Stimulated activated CD4-positive, alpha-beta T cell treated with anti-CD3 and anti-CD28 coated beads, TNF-alpha, amount 100 ng/mL, for 4 hours (primary cell): ENCODE measurements at places on chromosomes 16 and 17.

DNA sequence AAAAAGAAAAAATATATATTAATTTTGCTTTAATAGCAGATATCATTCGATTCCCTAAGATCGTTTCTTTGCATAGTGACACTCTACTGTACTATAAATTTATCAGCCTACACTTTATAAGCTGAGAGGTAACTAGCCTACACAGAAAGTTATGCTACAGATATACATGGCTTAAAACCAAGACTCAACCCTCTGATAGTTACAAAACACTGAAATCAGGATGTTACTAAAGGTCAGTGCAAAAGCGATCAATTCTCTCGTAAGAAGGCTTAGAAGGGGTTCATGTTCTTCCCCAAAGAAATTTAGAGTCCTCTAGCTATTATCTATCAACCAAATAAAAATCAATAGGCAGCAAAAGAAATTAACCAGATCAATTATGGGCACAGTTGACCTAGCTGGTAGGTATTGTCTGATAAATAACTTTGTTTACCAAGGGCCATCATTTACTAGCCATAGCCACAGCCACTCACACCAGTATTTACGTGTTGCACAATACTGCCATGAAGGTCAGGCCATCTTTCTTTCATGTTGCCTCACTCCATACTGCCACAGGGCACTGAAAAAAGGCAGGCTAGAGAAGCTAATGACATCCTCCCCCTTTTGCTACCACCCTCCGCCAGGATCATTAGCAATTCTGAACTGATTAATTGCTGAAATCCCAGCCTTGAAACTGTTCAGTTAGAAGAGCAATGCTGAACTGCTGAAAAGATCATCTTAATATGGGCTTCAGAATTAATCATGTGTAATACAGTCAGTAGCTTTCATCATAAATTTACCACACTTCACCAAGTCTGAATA lies 43.7 kb downstream of the RND2 start:
- DNase-seq: no peak

DNA sequence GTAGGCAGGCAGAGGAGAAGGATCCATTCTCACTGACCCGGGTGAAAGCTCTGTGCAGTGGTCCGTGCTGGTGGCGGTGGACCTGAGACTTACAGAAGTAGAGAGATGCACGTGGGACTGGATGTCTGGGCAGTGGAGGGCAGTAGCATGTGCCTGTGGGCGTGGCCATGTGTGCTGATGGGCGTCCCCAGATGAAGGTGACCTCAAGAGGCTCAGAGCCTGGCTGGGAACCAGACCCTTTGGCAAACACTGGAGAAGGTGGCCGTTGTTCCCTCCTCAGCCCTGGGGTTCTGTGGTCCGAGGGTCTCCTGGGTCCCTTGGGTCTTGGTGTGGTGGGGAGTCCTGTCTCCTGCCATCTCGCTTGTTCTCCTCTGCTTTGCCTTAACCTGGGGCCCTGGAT lies 15.6 kb downstream of the WSCD1 start:
- no peak for DNase-seq

- DNase-seq: no peak
Measured at GRCh38 chr17:8806926-8807550, 7.9 kb upstream of the MFSD6L start.

- DNase-seq: no peak
Measured at GRCh38 chr16:11624205-11624604, 37.5 kb upstream of the LITAF start.

DNA sequence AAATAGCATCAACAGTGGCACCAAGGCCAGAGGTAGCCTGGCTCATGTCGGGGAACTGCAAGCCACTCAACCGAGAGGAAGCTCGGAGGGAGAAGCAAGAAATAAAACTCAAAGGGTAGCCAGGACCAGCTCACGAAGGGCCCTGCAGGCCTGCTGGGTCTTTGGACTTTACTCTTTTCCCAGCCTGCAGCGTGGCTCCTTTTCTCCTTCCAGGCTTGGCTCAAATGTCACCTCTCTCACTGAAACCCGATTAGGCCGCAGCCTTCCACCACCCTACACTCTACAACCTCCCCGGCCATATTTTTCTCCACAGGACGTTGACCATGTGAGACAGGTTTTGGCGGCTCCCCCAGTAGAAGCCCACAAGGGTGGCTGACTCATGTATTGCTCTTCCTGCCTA lies 38.1 kb downstream of the CALB2 start:
- DNase-seq: no peak

DNA sequence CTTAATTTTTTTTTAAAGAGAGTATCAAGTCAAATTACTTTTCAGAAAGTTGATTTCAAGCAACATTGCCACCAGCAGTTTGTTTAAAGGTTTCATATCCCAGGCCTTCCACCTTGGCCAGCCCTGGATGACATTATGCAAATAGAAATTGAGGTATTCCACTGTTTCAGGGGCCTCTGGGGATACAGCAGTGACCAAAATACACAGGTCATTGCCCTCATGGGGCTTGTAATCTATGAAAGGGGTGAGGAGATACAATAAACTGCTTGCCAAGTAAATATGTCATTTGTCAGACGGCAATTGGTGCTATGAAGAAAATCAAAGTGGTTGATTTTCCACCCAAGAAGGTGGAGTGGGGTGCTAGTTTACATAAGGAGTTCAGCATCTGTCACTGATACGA lies 37.8 kb upstream of the TMC5 start:
- no peak for DNase-seq

GRCh38 chr17:4947411-4948165 lies 742 bp downstream of the PFN1 start:
- DNase-seq: peak; percentile 50

DNA sequence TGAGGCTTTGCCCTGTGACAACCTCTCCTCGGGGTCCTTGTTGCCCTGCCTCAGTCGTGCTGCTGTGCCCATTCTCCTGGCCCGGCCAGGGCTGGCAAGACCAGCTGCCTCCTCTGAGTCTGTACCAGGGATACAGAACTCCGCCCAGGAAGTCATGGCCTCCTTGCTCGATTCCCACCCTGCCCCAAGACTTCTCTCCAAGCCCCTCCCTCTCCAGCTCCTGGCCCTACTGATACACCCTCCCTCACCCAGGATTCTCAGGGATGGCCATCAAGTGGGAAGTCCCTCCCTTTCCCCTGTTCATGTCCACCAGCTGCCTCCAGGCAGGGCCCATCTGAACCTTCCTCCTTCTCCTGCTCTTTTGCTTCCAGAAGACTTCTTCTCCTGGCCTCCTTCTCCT lies 11.2 kb upstream of the TMEM208 start:
- no peak for DNase-seq

DNA sequence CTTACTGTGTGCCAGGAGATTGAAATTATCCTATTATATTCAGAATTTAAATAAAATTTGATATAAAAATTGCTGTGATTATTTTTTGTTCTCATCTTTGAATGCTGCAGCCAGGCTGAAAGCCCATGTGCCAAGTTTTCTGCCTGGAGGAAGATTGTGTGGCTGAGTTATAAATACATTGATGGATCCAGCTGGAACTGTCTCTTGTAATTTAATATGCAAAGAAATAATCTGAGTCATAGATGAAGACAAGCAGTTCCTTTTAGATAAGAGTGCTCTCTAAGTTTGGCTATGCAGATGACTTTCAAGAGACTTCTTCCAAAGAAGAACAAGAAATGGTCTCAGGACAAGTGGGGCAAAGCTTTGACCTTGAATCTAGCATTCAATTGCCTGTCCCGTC lies 871.0 kb downstream of the CDH11 start:
- no peak for DNase-seq

DNA sequence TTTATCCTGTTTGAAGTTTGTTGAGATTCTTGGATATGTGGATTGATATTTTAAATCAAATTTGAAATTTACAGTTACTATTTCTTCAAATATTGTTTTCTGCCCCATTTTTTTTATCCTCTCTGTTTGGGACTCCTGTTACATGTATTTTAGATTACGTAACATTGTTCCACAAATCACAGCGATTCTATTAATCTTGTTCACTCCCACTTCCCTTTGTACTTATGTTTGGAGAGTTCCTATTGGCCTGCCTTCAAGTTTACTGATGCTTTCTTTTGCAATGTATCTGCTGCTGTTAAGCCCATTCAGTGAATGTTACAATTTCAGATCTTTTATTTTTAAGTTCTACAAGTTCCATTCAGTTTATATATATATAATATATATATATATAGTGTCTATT lies 288.3 kb upstream of the TNRC6C start:
- DNase-seq: no peak

- DNase-seq: no peak
Measured at GRCh38 chr16:89695086-89695874, 6.2 kb downstream of the SPATA2L start.

- DNase-seq: no peak
Measured at GRCh38 chr17:71024172-71024571, 854.8 kb downstream of the KCNJ2 start.

- DNase-seq: no peak
Measured at GRCh38 chr17:10777890-10778289, 26.0 kb downstream of the TMEM238L start.

DNA sequence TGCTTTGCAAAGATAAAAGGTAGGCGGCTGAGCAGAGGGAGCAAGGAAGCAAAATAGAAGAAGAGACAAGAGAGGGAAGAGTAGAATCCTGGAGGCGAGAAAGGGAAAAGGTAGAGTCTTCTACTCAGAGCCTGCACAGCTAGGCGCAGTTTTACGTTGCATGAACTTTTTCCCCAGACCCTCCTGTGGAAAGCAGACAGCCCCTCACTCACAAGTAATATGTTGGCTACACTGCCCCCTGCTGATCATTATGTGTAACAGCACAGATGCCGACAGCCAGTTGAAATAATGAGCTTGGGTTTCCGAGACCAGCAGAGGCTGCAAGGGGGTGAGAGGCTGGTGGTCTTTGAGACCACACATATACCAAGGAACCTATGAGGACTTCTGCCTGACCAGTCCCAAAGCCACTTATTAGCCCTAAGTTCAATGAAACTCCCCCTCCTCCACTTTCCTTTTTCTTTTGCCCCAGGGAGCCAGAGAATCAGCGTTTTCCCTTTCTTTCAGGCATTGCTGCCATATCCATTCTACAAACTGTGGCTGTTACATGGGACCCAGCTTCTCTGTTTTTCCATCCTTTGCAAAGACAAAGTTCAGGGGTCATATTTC lies 22.5 kb upstream of the CMTR2 start:
- no peak for DNase-seq

- no peak for DNase-seq
Measured at GRCh38 chr16:1380195-1380594, 28.5 kb downstream of the GNPTG start.

- no peak for DNase-seq
Measured at GRCh38 chr17:68613739-68614298, 12.7 kb upstream of the FAM20A start.

GRCh38 chr17:64491994-64492393 lies 4.9 kb downstream of the POLG2 start:
- DNase-seq: no peak

DNA sequence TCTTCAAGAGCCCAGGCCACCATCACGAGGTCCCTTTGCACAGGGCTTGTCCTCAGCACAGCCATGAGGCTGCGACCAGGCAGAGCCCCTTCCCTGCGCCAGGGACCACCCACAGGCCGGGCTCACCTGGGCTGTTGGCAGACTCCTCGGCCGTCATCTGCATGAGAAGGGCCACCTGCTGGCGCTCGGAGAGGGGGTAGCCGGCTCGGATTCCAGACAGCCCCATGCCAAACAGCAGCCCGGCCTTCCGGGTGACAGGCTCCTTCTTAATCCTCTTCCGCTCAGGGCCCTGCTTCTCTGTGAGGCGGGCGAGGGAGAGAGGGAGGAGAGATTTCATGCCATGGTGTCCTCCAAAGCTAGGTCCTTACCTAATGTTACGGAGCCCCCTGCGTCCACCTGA lies 73.4 kb downstream of the ZNF778 start:
- DNase-seq: no peak

DNA sequence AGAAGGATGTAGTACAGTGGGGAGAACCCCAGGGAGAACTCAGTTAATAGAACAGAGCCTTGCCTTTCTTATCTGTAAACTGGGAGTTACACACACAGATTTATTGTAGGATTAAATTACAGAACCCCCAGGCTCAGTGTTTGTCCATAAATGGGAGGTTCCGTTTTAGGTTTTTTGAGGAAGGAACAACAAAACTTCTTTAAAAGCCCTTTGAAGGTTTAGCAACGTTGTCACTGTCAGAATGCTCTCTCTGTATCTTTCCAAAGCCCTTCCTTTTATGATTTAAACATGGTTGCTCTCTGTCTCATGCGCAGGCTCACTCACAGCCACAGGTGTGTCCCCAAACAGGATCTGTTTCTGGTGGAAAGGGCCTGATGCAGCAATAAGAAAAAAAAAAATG lies 9.4 kb upstream of the GNA13 start:
- DNase-seq: no peak

- no peak for DNase-seq
Measured at GRCh38 chr17:49334744-49335512, 27.1 kb downstream of the ZNF652 start.

DNA sequence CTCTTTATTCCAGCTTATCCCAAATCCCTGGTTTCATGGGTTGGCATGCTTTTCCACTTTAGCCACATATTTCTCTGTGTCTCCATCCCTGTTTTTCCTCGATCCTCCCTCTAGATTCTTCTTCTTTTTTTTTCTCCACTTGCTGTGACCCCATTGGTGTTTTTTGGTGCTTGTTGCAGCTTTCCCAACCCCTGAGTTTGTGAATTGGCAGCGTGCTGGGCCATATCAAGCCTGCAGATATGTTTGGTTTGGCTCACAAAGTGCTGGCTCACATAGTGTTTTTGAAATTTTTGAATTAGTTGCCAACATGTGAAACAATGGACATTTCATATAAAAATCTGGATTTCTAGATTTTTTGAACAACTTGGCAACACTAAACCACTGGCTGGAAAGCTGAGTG lies 8.8 kb downstream of the GPR139 start:
- no peak for DNase-seq

DNA sequence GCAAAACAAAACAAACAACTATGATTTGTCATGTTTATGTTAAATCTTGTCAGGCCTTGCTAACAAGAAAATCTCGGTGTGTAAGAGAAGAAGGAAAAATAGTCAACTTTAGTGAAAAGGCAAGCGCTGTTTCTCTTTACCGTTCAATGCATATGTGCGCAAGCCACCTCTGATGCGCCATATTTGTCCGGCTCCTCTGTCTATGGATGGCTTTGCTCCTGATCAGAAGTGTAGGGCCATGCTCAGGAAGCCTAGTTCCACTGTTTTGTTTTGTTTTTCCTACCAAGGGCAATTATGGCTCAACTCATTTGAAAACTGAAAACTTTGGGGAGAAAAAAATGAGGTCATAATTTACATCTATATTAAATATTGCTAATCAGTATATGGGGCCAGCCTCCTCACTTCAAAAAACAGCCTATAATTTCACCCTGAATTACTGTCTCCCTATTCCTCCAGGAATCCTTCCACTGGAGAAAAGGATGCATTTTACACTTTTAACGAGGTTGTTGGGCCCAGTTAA lies 4.5 kb downstream of the MAF start:
- no peak for DNase-seq
